ENCODE measurements at places on chromosomes 6 and 20.

GRCh38 chr6:53048431-53049195, 16.6 kb upstream of the FBXO9 start:
- no peak for DNase-seq

DNA sequence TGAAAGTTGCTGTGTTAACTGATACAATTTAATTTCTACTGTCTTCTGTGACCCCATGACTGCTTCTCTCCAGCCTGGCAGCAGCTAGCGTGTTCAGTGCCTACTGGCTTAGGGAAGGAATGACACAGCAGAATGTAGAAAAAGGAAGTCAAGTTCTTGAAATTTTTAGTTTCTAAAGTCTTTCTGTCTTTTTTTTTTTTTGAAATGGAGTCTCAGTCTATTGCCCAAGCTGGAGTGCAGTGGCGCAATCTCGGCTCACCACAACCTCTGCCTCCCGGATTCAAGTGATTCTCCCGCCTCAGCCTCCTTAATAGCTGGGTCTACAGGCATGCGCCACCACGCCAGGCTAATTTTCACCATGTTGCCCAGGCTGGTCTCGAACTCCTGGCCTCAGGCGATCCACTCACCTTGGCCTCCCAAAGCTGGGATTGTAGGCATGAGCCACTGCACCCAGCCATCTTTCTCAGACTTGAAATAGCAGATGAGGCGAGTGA, 39.3 kb downstream of the PCNA start:
- DNase-seq: no peak

GRCh38 chr6:113147544-113147943, 709.6 kb upstream of the MARCKS start:
- DNase-seq: no peak

- DNase-seq: no peak
Observed at GRCh38 chr6:157535340-157536222, 154.6 kb downstream of the ZDHHC14 start.

GRCh38 chr6:2721219-2721618, 29.5 kb downstream of the MYLK4 start:
- no peak for DNase-seq

DNA sequence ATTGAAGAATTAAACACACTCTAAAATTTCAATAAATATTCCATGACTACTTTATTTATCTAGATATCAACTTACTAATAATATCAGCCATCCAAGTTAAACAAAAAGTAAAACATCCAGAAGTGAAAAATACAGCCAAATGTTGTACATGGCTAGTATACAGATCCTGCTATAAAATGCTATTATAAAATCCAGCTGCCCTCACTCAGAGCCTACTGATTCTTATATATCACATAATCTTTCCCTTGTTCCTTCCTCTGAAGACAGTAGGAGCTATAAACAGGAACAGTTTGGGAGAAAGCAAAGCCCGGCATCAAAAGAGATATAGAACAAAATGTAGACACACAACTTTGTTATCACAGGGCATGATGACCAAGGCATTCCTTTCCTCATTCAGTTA, 212.9 kb downstream of the PLCB4 start:
- no peak for DNase-seq

All from CD4-positive, alpha-beta T cell (primary cell).